ENCODE measurements at places on chromosomes 6 and 20.
A peak's percentile ranks its signal among the peaks of the same experiment; 100 is the strongest.

- DNase-seq = no peak
These were observed 73.3 kb downstream of the AKAP12 start for GRCh38 chr6:151313066-151313491.

DNA sequence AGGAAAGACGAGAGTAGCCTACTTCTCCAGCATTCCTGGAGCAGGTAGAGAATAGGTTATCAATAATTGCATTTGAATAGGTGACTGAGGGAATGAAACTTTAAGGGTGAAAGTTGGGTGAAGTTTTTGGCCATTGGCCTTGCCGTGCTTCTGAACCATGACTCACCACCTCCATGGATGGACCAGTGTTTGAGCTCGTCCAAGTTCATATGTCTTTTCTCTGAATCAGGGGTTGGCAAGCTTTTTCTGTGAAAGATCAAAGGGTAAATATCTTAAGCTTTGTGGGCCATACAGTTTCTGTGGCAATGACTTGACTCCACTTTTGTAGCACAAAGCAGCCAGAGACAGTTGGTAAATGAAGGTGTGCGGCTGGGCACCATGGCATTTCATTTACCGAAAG, 31.8 kb downstream of the SNRNP48 start:
- DNase-seq = no peak

DNA sequence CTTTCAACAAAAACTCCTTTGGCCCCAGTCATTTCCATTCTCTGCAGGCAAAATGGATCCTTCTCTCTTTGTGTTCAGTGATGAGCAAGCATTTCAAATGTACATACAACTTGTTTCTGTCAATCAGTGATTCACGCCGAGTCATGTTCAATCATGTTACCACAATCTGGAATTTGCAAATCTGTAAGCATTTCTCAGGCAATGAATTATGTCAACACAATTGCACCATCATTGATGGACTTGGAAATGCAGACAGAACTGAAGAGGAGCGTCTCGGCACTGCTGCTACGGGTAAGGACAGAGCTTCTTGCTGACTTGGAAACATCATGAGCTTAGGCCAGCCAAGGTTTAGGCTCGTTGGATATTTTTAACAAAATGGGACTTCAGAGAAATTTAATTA, 132.8 kb upstream of the AGPAT4 start:
- no peak for DNase-seq

- DNase-seq = no peak
These were observed 441.8 kb downstream of the PTPRT start for GRCh38 chr20:42747765-42748411.

- no peak for DNase-seq
These were observed 384.6 kb upstream of the FLRT3 start for GRCh38 chr20:14721926-14722452.

DNA sequence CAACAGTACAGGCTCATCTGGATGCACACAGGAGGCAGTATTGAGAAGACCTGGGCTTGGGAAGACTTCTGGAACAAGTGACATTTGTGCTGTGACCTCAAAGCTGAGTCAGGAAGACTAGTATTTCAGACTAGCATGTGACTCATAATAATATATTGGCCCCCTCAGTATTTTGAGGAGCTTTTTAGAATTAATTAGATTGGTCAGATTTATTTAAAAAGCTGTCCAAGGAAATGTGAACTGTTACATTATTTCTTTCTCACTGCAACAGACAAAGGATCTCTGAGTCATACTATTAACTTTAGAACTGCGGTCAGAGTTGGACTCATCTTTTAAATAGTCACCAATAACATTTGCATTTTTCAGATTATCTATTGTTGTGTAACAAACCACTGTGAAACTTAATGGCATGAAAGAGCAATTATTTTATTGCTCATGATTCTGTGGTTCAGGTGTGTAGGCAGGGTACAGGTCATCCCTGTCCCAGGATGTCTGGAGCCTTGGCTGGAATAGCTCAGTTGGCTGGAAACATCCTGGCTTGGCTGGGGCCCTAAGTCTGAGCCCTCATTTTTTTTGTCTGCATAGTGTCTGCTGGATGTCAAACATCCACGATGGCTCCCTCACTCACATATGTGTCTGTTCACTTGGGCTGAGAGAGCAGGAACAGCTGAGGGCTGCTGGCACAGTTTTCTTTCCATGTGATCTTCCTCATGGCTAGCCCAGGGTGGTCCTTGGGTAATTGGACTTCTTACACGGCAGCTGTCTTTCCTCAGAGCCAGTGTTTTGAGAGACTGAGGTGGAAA, 46.9 kb downstream of the MAP3K4 start:
- DNase-seq = no peak

DNA sequence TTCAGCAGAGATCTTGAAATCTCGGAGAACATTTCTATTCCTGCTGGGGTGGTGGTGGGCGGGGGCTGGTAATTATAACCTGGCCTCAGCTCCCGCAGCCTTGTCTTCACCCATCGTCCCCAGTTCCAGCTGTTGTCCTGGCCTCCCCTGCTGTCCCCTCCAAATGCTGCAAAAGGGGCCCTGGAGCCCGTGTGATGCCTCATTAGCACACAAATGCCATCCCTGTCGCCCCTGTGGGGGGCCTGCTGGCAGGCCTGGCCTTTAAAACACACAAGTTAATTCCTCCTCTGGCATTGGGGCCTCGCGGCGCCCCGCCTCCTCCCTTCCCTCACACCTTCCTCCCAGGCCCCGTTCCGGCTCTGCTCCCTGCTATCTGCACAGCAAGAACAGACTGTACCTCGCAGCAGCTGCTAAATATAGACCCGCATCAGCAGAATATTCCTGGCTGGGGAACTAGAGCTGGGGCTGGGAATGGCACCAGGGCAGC, 85.7 kb downstream of the CDH22 start:
- DNase-seq = no peak

DNA sequence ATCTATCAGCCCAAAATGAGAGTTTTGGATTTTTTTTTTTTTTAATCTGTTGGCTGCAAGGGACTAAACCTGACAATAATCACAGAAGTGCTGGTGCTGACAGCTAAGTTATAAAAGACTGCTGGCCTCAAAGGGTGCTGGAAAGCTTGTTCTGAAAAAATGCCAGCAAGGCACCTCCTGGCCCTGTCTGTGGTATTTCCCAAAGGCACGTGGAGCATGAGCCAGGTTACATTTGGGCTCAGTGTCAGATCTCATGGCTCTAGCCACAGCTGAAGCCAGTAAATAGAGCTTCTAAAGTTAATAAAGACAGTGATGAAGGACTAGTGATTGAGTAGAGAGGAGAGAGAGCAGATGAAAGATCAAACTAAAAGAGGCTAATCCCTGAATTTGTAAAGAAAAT, 178.9 kb downstream of the FUT9 start:
- DNase-seq = no peak

DNA sequence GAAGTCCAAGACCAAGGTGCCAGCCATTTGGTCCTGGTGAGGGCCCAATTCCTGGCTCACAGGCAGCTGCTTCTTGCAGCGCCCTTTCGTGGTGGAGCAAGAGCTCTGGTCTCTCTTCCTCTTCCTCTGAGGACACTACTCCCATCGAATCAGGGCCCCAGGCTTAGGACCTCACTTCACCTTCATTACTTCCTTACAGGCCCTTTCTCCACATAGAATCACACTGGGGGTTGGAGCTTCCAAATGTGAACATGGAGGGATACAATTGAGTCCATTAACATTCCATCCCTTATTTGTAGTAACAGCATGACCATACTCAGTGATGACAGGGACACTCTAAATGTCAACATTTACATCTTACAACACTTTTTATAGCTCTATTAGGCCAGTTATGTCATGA, 2.3 kb downstream of the RAMACL start:
- no peak for DNase-seq

- no peak for DNase-seq
These were observed 228.3 kb downstream of the NRN1 start for GRCh38 chr6:5778317-5778857.

DNA sequence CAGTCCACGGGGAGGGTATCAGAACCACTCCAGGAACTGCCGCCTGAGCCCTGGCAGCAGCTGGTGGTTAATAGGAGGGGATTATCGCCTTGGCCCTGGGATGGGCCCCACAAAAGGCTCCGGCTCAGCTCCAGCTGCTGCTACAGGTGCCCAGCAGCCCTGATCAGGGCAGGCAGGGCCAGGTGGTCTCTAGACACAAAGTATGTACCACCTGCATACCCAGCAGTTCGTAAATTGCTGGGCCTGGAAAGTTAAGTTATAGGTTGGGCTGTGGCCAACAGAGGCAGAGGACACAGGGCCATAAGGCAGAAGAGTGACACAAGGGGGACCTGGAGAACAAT, 35.1 kb downstream of the RRBP1 start:
- DNase-seq = no peak

- no peak for DNase-seq
These were observed 346.2 kb upstream of the IMPG1 start for GRCh38 chr6:76418560-76419223.

DNA sequence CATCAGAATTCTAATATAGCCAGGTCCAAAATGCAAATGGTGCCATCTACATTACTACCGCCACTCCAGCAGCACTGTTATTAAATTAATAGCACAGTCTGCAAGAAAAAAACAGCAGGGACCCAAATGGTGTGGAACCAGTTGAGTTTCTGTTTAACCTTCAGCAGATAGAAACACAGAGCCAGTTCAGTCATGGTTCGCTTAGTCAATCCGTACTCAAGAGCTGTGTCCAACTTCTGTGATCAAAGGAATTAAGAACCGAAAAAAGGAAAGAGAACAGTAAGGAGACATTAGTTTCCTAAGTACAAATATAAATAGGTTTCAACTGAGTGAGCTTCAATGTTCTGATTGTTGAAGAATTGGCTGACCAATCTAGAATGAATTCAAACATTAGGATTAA, 107.7 kb downstream of the TRDN start:
- DNase-seq = no peak

- DNase-seq = no peak
These were observed 4.8 kb downstream of the CST5 start for GRCh38 chr20:23874747-23875146.

DNA sequence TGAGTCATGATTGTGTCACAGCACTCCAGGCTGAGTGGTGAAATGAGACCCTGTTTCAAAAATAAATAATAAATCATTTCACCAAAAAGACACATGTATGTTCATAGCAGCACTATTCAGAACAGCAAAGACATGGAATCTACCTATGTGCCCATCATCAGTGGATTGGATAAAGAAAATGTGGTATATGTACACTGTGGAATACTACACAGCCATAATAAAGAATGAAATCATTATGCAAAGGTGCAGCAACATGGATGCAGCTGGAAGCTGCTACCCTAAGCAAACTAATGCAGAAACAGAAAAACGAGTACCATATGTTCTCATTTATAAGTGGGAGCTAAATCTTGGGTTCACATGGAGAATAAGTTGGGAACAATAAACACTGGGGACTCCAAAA, 33.1 kb downstream of the ZNF451 start:
- no peak for DNase-seq

GRCh38 chr6:156279261-156279969, 497.8 kb upstream of the ARID1B start:
- DNase-seq = no peak

- DNase-seq = no peak
These were observed 123.0 kb downstream of the CD83 start for GRCh38 chr6:14240411-14241166.

DNA sequence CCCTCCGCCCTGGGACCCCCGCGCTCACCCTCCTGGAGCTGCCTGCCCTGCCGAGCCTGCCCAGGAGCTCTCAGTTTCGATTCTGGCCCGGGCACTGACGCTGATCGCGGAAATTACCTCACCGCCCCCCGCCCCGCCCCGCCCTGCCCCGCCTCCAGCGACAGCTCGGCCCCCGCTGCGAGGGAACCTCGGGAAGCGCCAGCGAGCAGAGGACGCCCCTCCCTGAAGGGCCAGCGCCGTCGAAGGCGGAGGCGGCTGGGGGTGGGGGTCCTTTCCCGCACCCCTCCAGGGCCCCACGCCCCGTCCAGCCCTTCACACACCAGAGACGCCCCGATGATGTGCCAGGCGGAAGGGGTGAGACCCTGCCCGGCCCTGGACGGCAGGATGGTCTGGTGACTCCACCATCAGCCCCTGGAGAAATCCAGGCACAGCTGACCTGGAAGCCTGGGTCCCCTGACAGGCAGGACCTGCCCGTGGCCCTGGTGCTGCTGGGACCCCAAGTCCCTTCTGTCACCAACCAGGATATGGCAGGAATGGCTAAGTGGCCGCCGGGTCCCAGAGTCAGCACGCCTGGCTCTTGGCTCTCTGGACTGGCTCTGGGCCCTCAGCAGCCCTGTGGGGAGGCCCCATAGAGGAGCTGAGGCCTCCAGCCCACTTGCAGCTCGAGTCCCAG, at the start of gene HELZ2:
HELZ2 (minus strand) TSS at position 84 of the 673 bp plus-strand sequence. CDS start 1,854 bp downstream, outside the sequence.
- peak; percentile 84 for DNase-seq

DNA sequence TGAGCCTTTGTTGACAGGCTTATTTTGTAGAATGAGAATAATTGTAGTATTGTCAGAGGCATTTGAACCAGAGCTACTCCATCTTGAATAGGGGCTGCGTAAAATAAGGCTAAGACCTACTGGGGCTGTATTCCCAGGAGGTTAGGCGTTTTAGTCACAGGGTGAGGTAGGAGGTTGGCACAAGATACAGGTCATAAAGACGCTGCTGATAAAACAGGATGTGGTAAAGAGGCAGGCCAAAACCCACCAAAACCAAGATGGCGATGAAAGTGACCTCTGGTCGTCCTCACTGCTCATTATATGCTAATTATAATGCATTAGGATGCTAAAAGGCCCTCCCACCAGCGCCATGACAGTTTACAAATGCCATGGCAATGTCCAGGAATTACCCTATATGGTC, 82.7 kb downstream of the PFDN4 start:
- no peak for DNase-seq

DNA sequence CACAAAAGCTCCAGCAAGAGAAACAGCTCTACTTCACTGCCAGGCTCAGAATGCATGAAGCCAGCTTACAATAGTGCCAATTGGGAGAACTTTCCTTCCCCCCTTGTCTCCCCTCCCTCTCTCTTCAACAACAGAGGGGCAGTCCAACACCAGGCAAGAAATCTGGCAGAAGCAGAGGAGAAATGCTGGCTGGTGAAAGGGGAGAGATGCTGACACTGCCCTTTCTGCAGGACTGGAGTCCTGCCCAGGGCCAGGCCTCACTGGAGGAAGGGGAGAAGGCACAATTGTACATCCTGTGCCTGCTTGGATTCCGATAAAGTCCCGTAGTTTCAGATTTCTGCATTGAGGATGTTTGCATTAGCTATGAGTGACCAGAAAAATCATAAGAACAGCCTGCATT, 148.6 kb downstream of the LRRC1 start:
- DNase-seq = no peak

GRCh38 chr6:41448256-41448655, 97.9 kb upstream of the FOXP4 start:
- DNase-seq = no peak

GRCh38 chr20:25476106-25477013, 68.9 kb downstream of the GINS1 start:
- DNase-seq = no peak

Measured in CD4-positive, alpha-beta T cell treated with Interleukin-17A for 1 hour (primary cell).